ENCODE measurements at places on chromosomes 5 and 9.

GRCh38 chr9:89317282-89317681, 1.0 kb upstream of the SECISBP2 start:
- no peak for DNase-seq

- no peak for DNase-seq
These were observed 18.7 kb downstream of the UBTD2 start for GRCh38 chr5:172264815-172265395.

- DNase-seq, result no peak
These were observed 234.3 kb upstream of the TMEM161B start for GRCh38 chr5:88503041-88503345.

GRCh38 chr9:13879981-13880380, 434.0 kb downstream of the NFIB start:
- DNase-seq, result no peak

- DNase-seq, result no peak
These were observed 19.9 kb downstream of the CDC26 start for GRCh38 chr9:113255438-113255837.

DNA sequence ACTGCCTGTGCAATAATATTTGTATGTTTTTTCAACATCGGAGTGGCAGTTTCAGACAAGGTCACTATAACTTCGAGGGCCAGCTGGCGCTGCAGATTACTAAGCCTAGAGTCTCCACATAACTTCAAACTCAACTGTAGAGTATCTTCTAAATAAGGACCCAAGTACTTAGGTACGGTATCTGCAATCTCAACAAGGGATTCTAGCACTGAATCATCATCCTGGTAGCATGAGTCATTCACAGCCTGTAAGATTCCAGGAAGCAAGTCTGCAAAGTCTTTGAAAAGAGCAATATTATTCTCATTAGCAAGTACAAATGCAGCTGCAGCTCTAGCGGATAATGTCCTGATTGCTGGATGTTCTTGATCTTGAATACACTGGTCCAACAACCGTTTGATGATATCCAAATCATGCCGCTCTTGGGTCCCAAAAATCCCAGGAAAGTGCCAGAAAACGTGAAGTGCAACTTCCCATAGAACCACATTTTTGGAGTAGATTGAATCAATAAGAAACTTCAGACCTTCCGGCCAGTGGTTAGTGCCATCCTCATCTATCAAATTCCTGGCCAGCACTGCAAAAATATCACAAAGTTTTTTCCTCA, 654 bp downstream of the RANBP6 start:
- DNase-seq, result peak; percentile 82

DNA sequence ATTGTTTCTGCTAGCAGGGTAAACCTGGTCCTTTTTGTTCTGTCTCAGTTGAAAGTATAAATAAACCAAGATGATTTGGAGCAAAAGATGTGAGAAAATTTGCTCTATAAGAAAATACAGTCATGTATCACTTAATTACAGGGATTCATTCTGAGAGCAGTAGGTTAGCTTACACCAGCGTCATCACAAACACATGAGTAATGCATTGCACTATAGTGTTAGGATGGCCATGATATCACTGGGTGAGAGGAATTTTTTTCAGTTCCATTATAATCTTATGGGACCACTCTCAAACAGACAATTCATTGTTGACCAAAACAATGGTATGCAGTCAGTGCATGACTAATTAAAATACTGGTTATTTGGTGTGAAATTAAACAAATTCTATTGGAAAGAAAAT, 430.9 kb downstream of the CHSY3 start:
- peak; percentile 5 for DNase-seq

DNA sequence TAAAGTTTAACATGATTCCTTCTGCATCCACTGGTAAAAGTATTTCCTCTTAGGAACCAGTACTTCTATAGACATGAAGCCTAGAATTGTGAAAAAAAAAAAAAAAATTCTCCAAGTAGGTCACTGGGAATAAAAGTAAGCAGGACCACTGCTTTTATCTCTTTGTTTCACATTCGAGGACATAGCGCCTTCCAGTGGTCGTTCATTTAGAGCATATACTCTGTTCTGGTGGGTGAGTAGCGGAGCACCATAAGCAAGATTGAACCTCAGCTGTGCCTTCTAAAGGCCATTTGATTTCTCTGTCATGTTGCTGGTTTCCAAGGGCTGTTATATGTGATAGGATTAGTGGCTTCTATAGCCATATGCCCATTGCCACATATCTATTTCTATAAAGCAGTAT, 393.1 kb downstream of the TMEM232 start:
- no peak for DNase-seq

DNA sequence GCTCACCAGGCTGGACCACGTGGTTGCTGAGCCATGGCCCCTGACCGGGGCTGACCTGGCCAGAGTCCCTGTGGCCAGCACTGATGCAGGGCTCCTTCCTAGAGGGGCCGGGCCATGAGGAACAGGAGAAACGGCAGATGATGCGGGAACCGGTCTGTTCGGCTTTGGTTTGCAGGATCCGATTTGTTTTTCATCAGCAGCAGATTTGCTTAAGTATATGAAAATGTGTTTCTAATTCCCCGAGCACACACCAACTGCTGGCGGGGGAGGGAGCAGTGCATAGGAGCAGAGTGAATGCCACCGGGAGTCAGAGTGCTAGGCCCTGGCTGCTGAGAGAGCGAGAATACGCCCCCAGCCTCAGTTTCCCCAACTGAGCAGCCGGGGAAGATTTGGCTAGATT, 13.6 kb downstream of the NTNG2 start:
- DNase-seq, result no peak

Measured in EH (cell line).